ENCODE measurements at places on chromosomes 13 and 19.

DNA sequence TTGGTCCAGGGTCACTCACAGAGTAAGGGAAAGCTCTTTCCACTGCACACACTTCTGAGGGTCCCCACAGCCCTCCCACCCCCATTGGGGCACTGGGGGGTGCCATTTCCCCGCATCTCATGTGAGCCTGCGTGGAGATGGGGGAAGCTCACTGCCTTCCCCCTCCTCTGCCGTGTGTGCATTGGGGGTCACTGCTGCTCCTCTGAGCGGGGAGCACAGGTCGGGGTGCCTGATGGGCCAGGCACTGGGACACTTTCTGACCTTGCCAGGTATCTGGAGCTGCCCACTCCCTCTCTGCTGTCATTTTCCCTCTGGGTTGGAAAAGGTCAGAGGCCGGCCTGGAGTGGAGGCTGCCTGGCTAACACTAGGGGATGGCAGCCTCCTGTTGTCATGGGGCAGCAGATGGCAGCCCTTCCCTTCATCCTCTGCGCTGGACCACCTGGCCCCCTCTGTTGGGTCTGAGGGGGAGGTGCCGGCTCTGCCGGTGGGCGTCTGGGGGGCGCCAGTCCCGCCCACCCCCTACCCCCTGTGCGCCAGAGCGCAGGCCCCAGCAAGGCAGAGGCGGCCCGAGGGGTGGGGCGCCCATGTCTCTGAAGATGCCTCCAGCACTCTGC, 9.1 kb downstream of the SSBP4 start:
- DNase-seq, result no peak

DNA sequence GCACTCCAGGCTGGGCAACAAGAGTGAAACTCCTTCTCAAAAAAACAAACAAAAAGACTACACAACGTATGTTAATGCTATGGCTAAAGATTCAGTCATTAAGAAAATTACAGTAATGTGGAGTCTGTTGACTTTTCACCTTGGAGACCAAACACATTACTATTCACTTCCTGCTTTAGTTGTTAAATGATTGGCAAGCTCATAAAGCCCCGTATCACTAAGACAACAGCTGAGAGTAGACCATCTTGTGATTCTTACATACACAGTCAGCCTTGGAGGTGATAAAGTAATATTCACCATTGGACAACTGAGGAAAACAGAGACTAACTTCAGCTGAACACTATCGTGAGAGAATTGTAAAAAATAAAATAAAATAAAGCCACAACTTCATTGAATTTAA, 86.5 kb downstream of the KCTD12 start:
- DNase-seq, result no peak

GRCh38 chr19:17721821-17722220, 2.5 kb downstream of the MAP1S start:
- no peak for DNase-seq

- DNase-seq, result no peak
These were observed 41.9 kb downstream of the C13orf46 start for GRCh38 chr13:113931841-113932459.

DNA sequence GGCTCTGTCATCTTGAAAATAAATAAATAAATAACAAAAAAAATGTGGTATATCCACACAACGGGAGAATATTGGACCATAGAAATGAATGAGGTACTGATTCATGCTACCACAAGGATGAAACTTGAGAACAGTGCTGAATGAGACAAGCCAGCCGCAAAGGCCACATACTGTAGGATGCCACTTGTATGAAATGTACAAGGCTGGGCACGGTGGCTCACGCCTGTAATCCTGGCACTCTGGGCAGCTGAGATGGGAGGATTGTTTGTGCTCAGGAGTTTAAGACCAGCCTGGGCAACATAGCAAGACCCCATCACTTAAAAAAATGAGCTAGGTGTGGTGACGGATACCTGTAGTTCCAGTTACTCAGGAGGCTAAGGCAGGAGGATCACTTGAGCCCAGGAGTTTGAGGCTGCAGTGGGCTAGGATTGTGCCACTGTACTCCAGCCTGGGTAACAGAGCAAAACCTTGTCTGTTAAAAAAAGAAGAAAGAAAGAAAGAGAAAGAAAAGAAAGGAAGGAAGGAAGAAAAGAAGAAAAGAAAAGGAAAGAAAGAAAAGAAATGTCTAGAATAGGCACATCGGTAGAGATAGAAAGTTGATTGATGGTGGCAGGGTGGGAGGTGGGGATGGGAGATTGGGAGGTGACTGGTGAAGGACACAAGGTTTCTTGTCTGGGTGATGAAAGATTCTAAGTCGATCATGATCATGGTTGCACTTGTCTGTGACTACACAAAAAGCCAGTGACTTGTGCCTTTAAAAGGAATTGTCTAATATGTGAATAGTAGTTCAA, 20.3 kb downstream of the HPN start:
- no peak for DNase-seq

GRCh38 chr19:44603201-44603945, 10.0 kb upstream of the IGSF23 start:
- DNase-seq, result no peak

- DNase-seq, result no peak
These were observed 3.1 kb downstream of the SOX21 start for GRCh38 chr13:94709001-94709834.

GRCh38 chr19:36149673-36150406, 2.4 kb downstream of the COX7A1 start:
- DNase-seq, result no peak

- no peak for DNase-seq
These were observed 21.6 kb downstream of the LSM14A start for GRCh38 chr19:34193876-34194275.

DNA sequence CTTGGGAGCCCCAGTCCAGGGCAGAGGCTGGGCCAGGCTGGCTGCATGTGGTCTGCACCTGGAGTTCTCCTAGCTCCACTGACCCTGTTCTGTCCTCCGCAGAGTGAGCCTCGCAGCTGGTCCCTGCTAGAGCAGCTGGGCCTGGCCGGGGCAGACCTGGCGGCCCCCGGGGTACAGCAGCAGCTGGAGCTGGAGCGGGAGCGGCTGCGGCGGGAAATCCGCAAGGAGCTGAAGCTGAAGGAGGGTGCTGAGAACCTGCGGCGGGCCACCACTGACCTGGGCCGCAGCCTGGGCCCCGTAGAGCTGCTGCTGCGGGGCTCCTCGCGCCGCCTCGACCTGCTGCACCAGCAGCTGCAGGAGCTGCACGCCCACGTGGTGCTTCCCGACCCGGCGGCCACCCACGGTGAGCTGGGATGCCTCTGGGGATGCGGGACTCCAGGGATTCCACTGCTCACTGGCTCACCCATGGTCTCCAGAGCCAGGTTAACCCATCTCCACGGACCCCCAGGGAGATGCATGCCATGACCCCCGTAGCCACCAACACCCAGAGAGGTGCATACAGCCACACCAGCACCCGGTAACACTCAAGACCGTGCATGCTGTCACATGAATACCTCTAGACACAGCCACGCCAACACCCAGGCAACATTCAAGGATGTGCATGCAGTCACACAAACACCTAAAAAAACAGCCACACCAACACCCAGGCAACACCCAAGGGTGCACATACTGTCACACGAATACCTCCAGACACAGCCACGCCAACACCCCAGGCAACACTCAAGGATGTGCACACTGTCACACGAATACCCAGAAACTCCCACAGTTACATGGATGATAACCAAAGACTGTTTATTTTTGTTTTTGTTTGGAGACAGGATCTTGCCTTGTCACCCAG, 8.2 kb downstream of the PKN1 start:
- DNase-seq, result no peak

DNA sequence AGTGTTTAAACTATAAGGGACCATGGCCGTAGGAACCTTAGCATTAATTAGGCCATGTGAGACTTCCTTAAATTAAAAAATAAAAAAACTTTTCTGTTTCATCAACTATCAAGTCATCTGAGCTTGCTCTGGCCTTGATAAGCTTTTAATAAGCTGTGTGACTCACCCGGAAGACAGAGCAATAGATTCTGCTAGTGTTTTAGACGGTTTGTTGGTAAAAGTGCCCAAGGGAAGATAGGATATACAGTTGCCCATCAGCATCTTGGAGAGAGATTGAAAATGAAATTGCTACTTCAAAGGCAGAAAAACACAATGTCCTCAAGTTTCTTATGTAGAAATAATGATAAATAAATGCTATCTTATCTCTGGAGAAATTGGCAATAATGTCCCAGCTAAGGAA, 31.2 kb upstream of the RCBTB2 start:
- DNase-seq, result no peak

DNA sequence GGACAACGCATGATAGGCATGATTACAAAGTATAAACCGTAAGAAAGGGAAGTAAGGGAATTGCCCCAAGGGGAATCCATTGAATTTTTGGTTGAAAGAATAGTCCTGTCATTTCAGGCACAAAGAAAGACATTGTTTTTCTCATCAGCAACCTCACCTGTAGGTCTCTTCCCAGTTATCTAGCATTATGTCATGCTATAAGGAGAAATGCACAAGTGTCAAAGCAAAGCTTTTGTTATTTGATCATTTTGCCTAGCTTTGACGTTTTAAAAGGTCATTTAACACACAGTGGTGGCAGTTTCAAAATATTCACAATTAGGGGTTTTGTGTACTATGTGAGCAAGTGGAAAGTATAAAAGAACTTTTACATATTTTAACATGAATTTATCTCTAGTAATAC, 796.2 kb upstream of the MIR17HG start:
- DNase-seq, result no peak

DNA sequence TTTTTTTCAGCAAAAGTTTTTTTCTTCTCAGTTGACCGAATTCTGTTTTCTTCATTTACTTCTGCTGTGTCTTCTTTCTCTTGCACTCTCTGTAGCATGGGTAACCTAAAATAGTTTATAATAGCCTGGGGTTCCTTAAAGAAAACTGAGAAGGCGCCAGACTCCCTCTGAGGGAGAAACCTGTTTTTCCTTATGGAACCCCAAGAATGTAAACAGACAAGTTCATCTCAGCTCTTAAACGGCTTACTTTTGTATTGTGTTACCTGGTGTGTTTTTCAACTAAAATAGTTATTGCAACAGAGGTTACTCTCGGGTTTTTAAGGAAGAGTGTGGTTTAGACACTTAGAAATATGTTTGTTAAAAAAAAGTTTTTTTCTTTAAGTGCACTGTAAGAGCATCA, 23.8 kb upstream of the TM9SF2 start:
- no peak for DNase-seq

DNA sequence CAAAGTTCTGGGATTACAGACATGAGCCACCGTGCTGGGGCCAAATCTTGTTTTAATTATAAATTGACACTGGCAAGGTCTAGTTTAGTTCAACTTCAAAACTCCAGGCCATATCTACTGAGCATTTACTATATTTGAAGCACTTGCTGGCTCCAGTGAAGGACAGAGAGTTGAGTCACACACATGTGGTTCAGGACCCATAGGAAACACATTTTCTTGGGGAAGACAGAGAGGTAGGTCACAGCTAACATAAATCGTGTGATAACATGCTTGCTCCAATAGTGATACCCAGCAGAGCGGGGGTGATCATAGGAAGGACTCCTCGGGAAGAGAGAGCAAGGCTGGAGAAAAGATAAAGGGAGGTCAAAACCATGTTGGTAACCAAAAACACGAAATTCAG, 170.6 kb upstream of the TSC22D1 start:
- no peak for DNase-seq

- DNase-seq, result no peak
These were observed 126.1 kb upstream of the MCF2L start for GRCh38 chr13:112842931-112843391.

DNA sequence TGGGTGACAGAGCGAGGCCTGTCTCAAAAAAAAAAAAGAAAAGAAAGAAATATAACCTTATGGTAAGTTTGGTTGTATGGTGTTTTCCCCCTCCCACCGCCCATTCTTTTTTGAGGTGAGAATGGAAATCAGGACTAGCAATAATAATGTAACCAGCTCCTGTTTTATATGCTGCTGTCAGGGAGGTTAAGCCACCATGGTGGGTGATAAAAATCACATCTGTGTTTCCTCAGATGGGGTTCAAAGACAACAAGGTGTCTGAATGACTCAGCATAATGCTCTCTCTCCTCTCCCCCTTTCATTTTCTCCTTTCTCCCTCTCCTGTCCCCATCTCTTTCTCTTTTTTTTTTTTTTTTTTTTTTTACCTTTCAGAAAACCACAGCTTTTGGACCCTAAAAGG, 28.3 kb upstream of the GARRE1 start:
- DNase-seq, result no peak

DNA sequence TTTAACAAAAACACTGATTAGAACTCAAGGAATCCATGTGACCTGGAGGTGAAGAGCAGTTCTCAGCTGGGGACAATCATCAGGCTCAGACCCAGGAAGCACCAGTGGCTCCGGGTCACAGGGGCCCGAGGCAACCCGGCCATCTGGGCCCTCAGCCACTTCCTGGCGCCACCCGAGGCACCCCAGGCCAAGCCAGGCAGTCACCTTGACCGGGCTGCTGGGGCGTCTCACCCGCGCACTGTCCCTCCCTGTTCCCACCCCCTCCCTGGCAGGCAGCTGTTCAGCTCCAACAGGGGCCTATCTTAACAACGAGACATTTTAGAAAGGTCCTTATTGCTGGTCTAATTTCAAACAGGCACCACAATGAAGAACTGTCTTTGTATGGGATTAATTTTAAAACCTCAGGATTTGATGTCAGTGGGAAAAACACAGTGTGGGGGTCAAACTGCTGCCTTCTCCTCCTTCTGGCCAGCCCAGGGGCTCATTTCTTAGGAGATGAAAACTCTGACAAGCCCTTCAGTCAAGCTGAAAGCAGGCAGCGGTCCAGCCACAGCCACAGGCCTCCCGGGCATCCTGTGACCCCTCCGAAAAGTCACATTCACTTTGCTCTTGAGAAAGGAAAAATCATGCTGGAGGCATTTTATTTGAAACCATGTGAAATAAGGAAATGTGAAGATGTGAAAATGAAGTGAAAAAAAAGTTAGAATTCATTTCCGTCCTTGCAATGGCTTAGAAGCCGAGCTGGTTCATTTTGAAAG, 83.3 kb downstream of the KCTD15 start:
- DNase-seq, result no peak

DNA sequence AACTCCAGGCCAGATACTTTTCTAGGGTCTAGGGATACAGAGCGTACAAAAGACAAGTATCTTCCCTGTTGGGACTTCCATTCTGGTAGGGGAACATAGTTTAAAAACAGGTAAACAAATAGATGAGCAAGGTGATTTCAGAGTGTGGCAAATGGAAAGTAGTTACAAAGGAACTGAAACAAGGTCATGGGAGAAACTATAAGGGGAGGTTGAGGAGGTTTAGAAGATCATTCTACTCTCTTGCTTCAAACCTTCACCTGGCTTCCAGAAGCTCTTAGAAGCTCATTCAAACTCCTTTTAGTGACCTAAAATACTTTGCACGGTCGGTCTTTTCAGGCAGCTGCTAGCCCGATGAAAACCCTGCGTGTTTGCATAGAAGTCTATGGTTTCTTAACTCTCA, 9.1 kb downstream of the FFAR2 start:
- no peak for DNase-seq

GRCh38 chr13:29994911-29995595, 144.6 kb upstream of the UBL3 start:
- no peak for DNase-seq

DNA sequence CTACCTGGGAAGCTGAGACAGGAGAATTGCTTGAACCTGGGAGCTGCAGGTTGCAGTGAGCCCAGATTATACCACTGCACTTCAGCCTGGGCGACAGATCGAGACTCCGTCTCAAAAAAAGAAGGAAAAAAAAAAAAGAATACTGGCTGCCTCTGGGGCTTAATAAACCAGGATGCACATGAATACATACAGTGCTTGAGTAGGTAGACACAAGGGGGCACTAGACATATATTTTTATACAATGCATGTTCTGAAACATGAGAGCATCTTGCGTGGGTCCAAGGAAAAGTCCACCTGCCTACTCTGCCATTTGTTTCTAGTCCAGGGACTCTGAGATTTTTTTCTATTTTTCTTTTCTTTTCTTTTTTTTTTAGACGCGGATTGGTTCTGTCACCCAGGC, 31.2 kb downstream of the KEAP1 start:
- DNase-seq, result no peak

Data from stimulated activated CD8-positive, alpha-beta memory T cell treated with anti-CD3 and anti-CD28 coated beads, Interleukin-12 subunit alpha, Interleukin-12 subunit beta, amount 100 ng/mL, for 1 hour (primary cell).